Activated T-helper 1 cell treated with Interleukin-2 at 50 U/mL for 16 hours (primary cell): ENCODE measurements at places on chromosomes 16 and 17.

- no peak for DNase-seq
Observed at GRCh38 chr17:57675427-57676387, 69.4 kb downstream of the CCDC182 start.

DNA sequence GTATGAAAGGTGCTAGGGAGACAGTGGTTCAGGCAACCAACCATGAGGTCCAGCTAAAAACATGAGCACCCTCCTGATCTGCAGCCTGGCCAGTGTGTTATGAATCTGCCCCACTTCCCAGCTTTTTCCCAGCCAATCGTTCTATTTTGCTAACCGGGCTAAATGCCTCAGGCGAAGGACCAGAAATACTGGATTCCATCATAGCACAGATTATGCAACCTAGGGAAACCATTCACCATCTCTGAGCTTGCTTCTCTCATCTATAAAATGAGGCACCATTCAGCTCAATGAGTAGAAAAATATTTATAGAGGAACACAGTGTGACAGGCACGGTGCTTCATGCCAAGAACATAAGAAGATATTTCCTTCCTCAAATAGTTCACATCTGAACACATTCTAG lies 45.2 kb upstream of the NUDT7 start:
- no peak for DNase-seq

DNA sequence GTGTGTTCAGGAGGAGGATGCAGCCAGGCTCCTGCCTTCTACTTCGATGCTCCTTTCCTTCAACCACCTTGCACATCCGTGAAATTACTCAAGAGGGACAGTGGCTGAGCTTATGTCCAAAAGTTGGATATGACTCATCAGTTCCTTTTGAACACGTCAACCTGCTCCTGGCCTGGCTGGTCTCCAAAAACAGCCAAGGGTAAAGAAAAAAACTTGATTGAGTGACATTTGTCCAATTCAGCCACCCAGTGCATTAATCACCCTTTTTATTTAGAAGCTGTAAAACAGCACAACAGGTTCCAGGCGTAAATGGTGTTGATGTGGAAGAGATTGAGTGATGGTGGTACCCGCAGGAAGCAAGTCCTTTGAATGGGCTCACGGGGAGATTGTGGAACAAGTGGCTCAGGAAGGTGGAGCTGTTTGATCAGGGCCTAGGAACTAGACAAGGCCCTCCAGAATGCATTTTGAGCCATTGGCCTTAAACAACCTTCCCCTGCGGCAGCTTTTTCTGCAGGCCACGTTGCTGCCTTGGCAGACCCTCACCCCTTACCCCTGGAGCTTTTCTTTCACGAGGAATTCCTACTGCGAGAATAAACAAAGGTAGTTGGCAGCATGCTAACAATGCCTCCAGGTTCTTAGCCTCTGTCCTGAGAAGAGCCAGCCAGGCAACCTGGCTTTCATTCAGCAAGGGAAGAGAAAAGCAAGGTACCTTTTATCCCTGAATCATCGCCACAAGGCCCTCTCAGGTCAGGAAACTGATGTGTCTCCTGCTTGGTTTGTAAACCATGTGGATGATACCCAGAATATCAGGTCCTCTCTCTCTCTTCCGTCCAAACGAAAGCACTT lies 173.3 kb upstream of the CACNG5 start:
- no peak for DNase-seq

GRCh38 chr17:68832109-68832802 lies 122.9 kb downstream of the ABCA8 start:
- DNase-seq: no peak

GRCh38 chr17:6570731-6571451 lies 14.5 kb upstream of the PITPNM3 start:
- no peak for DNase-seq

DNA sequence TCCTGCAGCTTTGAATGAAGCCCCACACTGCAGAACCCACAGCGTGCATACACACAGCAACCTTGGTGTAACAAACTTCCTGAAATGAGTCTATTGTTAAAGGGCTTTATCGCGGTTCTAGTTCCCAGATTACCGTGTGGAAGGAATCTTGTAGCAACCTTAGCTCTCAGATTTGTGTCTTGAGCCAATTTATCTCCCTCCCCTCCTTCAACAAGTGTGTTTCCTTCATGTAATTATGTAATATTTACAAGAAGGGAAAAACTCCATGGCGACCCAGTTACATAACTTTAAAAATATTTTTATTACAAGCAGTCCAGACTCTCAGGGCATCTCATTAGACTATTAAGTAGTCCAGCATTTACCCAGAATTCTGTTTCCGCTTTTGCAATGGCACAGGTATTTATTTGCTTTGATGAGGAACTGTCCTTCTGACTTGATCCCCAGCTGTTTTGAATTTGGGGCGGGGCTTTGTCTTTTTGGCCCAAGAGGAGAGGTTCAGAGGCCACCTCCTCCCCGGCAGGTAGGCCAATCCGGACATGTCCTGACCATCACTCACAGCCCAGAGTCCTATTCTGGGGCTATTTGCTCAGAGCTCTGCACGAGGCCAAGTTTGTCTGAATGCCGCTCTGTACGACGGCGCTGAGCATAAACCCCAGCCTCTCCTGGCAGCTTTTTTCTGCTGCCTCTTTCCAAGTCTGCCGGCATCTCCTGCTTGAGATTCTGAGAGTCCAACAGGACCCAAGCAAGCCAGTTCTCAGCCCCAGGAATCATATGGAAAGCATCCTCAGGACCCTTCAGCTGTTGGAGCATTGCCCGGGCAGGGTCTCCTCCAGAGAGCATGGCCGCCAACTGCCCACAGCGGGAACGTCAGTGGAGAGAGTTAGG lies 35.6 kb downstream of the CLEC16A start:
- no peak for DNase-seq

- DNase-seq: peak; percentile 73
Observed at GRCh38 chr17:8073627-8074484, 13.7 kb downstream of the ALOX12B start.

- no peak for DNase-seq
Observed at GRCh38 chr16:68915589-68915988, 72.3 kb downstream of the TANGO6 start.

DNA sequence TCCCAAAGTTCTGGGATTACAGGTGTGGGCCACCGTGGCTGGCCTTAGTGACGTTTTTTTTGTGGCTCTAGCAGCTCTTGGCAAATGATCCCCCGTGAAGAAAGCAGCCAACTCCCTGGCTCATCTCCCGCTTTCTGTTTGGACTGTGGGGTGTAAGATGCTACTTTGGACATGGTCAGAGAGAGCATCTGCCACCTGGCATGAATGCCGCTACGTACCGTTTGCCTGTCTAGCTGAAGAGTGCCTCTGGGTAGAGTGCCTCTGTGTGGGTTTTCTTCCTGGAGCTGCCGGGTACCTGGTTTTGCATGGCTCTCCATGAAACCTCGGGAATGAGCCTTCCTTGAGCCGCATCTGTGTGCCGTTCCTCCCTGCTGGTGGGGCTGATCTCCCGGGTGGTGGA lies 34.3 kb downstream of the NDEL1 start:
- DNase-seq: no peak

GRCh38 chr16:50692644-50692998 lies 785 bp upstream of the NOD2 start:
- DNase-seq: no peak

- DNase-seq: no peak
Observed at GRCh38 chr16:1991588-1991947, 1.8 kb downstream of the SYNGR3 start.

GRCh38 chr17:52124993-52125392 lies 33.5 kb downstream of the CA10 start:
- DNase-seq: no peak

DNA sequence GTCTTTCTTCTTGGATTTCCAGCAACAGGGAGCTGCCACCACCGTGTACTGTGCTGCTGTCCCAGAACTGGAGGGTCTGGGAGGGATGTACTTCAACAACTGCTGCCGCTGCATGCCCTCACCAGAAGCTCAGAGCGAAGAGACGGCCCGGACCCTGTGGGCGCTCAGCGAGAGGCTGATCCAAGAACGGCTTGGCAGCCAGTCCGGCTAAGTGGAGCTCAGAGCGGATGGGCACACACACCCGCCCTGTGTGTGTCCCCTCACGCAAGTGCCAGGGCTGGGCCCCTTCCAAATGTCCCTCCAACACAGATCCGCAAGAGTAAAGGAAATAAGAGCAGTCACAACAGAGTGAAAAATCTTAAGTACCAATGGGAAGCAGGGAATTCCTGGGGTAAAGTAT lies 389.0 kb downstream of the MAF start:
- DNase-seq: no peak

DNA sequence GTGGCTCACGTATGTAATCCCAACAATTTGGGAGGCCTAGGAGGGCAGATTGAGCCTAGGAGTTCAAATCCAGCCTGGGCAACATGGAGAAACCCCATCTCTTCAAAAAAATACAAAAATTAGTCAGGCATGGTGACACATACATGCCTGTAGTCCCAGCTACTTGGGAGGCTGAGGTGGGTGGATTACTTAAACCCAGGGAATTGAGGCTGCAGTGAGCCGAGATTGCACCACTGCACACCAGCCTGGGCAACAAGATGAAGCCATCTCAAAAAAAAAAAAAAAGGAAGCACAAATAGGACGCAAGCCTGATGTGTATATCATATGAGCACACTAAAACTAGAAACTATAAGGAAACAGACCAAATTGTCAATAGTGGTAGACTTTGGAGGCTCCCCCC lies 17.1 kb upstream of the FLCN start:
- no peak for DNase-seq

DNA sequence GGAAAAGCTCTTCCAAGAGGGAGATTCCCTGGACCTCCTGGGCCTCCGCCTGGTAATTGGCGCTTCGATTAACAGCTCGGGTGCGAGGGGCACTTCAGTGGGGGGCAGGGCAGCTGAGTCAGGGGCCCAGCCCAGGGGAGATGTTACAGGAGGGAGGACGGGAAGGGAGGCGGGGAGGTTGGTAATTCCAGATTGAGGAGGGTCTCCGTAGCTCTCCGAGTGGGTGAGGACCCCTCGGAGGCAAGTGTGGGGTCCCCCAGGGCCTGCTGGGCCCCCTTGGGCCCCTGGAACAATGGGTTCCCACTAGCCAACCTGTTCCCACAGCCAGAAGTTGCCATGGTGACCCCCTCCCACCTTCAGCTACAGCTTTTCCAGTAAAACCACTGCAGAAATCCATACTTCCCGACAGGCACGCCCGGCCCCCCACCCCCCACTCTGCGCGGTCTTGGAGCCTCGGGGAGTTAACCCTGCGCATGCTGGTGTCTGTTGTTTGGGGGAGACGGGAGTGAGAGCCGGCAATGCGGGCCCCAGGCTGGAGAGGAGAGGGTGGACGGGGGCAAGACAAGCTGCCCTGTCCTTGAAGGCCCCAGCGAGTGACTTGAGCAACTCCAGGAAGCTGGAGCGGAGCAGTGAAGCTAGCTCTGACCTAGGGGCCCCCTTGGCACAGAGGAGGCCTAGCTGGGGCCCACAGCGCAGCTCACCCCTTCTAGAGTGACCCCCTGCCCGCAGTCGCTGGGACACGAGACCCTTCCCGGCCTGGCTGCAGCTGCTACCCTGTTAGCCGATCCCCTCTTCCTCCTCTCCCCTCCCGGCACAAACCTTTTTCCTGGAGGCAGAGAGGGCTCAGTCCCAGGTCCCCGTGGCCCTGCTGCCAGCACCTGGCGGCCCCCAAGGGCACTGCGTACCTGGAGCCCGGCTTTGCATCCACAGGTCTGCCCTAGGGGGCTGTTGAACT lies 37.8 kb downstream of the TMEM235 start:
- DNase-seq: no peak

GRCh38 chr16:80176114-80176513 lies 364.7 kb upstream of the DYNLRB2 start:
- DNase-seq: no peak

DNA sequence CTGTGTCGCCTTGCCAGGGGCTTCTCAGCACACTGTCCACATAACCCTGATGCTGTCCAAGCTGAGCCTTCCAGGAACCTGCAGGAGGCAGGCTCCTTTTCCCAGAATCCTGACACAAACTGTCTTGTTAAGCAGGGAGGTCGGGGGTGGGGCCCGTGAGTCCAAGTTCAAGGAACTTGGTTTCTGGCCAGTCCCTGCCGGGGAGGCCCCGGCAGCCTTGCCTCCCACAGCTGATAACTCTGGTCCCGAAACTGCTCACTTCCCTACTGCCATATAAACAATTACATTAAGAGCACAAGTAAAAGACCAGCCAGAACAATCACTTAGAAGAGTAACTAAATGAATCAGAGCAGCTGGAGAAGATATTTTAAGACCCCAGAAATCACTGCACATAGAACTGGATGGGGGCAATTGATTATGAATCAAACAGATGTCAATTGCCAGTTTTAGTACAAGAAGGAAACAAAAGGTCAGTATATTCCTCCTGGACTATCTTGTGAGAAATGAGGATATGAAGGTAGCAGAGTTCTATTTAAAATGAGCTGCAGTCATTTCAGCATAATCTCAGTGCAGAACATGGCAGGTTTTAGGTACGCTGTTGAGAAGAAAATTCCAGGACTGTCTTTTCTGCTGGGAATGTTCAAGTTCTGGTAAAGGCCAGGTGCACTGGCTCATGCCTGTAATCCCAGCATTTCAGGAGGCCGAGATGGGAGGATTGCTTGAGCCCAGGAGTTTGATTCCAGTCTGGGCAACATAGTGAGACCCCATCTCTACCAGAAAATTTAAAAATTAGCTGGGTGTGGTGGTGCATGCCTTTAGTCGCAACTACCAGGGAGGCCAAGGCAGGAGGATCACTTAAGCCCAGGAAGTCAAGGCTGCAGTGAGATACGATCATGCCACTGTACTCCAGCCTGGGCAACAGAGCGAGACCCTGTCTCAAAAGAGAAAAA lies 169.8 kb downstream of the PITPNC1 start:
- DNase-seq: no peak

- no peak for DNase-seq
Observed at GRCh38 chr17:41615454-41615853, 2.9 kb upstream of the KRT16 start.

DNA sequence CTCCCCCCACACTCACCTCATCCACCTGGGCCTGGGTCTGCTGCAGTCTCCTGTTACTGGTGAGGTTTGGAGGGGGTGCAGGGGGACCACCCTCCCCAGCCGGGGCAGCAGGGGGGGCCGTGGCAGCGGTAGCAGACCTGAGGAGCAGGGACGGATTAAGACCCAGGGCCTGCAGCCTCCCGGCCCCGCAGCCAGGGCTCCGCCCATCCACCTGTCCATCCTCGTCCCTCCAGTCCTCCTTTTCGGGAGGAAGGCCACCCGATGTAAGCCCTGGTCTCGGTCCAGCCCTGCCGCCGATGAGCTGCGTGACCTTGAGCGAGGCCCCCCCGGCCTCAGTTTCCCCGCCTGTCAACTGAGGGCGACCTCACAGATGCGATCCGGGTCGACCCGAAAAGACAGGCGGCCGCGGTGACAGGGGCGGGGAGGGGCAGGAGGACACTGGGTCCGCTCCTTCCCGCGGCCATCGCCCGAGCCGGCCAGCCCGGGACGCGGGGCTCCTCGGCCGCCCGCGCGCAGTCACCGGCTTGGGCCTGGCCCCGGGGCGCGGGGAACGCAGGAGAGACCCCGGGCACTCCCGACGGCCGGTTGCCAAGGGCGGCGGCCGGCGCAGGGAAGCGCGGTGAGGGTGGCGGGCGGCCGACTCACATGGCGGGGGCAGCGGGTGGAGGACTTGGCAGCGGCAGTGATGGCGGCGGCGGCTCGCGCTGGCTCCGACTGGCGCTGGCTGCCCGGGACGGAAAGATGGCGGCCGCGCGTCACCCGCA lies at the start of gene VAMP2:
VAMP2 (minus strand) TSS at position 716 of the 764 bp plus-strand sequence; CDS start at position 647, 69 bp downstream.
- DNase-seq: peak; percentile 81
